ENCODE measurements at places on chromosomes 4 and X. TPM values are rescaled to one million over a fixed set of nuclear protein-coding genes. Genes with fewer than 3 reads are reported as not detected.

DNA sequence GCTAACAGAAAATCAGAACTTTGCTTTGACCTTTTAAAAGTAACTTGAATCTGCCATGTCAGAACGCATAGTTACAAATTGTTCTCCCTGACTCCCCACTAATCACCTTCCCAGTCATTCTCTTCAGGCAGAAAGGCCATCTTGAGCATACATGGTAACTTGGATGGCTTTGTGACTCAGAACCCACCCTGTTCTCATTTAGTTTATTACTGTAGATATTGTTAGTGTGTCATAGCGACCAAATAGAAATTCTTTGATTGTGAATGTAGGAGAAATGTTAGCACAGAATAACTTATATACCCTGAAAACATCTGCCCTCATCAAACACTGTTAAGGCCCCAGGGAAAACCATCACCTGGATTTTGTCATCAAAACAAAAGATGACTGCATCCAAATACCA is 382.0 kb downstream of the MAGEB5 start:
- DNase-seq, result no peak

DNA sequence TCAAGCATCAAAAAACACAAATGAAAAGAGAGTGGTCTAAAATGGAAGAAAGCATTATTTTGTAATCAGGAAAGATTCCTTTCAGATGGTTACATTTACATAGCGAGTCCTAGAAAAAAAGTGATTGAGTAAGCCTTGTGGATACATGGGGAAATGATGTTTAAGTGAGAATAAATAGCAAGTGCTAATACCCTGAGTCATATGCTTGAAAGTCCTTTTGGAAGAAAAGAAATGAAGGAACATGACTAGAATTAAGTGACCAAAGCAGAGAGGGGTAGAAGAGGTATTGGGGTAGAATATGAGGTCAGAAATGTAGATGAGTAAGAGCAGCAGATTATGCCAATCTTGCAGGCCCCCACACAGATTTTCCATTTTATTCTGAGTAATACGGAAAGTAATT is 814.8 kb upstream of the GRID2 start:
- no peak for DNase-seq

GRCh38 chrX:39774774-39775328 is 322.9 kb downstream of the BCOR start:
- DNase-seq, result no peak

GRCh38 chr4:85127653-85128052 is 161.2 kb upstream of the WDFY3 start:
- peak; percentile 24 for DNase-seq

- DNase-seq, result peak; percentile 22
Observed at GRCh38 chrX:70664726-70665125, 220.1 kb downstream of the DLG3 start.

UCP1 gene
- not detected for total RNA-seq
